ENCODE measurements at places on chromosomes 2 and 18.

DNA sequence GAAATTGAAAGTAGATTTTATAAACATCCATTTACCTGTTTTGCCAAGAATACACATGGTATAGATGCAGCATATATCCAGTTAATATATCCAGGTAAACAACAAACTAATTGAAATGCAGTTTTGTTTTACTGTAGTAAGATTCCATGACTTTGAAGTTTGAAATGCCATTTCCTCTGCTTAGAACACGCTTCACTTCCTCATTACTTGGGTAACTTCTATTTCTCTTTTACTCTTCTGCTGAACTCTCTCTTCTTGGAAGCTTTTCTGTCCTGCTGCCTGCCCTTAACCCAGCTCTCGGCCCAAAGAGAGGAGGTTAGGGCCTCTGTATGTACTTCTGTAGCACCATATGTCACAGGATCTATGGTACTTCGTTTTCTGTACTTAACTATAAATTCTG, 14.1 kb upstream of the IL1RL2 start:
- DNase-seq, result peak; percentile 21

- peak; percentile 19 for DNase-seq
These were observed 114.6 kb upstream of the THUMPD2 start for GRCh38 chr2:39893616-39894015.

DNA sequence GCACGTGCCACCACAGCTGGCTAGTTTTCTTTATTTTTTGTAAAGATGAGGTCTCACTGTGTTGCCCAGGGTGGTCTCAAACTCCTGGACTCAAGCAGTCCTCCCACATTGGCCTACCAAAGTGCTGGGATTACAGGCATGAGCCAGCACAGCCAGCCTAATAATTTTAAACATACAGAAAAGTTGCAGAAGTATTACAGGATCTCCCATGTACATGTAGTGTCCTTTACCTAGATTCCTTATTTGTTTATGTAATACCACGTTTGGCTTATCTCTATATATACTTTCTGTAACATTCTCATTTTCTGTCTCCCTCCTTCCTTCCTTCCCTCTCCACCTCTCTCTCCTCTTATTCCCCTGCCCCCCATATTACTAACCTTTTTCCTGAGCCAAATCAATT, 41.7 kb downstream of the PPM1B start:
- no peak for DNase-seq

DNA sequence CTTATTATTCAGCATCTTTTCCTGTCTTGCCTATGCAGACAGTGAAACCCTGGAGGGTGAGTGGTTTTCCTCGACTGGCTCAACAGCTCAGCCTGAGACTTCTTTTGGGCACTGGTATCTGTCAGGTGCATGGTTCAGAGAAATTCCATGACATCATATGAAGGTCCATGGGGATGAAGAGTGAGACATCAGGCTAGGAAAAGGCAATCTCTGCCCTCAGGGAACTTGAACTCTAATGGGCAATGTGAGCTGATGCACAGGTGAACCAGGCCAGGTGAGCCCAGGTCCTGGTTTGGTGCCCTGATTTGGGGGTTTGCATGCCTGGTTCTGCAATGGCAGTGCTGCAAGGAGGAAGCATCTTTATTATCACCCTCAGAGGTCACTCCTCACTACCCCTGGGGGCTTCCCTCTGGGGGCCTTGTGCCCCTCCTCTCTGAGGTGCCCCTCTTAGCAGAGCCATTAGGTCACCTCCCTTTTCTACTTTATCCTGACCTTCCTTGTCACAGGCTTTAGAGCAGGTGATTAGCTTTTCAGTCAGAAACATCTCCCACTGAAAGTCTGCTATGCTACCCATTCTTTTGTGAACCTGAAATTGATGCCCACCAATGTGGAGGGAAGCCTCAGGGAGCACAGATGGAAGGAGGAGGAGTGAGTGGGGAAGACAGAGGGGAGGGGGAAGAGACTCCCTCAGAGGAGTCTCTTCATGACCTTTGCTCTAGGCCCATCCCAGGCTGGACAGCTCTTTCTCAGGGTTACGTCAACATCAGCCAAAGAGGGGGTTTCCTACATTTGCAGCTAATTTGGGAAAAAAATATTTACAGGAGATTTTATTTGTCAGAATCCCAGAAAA, 47.3 kb downstream of the MERTK start:
- no peak for DNase-seq

DNA sequence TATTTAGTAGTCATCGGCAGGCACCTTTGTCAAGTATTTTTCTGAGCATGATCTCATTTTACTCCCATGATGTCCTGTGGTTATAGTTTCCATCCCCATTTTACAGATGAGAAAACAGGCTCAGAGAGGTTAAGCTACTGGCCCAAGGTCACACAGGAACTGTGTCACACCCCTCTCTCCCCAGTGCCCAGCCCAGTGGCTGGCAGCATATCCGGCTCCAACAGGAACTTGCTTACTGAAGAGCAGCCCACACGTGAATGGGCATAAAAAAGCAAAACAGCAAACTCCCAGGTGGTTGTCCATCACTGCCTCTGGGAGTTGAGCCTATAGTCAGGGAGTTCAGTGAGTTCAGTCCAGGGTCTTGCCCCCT, 8.3 kb upstream of the KLF11 start:
- no peak for DNase-seq

DNA sequence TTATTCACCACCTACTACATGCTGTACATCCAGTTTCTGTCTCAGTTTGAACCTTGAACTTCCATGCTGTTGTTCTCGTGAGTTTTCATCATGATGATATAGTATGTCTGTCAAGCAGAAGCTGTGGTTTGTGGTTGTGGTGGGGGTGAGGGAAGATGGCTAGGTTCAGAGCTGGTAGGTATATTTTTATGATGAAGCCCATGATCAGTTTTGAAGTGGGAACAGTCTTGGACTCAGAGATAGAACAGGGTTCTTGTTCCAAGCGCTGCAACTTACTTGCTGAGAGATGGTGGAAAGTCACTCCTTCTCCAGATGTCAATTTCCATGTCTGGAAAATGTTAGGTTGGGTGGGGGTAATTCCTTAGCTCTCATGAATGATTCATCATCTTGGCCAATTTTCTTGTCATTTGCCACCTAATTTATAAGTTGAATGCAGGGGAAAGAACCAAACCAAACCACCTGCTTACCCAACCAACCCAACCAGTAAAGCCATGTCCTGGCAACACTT, 21.6 kb downstream of the PMAIP1 start:
- DNase-seq, result peak; percentile 94

DNA sequence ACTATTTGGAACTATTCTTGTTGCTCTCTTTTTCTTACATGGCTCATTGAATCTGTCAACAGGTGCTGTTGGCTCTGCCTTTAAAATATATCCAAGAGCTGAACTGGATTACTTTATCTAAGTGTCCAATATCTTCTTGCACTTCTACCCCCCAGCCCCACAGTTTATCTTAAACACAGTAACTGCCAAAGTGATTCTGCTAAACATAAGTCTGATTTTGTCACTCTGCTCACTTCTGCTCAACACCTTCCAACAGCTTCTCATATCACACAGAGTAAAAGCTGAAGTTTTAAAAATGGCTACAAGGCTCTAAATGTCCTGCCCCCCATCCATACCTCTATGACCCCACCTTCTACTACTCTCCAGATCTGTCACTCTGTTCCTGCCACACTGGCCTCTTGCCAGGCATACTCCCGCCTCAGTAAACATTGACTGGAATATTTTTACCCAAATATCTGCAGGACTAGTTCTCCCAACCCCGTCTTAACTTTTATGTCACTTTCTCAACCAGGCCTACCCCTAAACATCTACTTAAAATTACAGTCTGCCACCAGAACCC, 130.7 kb downstream of the CCDC148 start:
- no peak for DNase-seq

- no peak for DNase-seq
These were observed 288.0 kb downstream of the AFF3 start for GRCh38 chr2:99854236-99854852.

- no peak for DNase-seq
These were observed 82.8 kb upstream of the ZNF521 start for GRCh38 chr18:25434745-25435144.

All from common myeloid progenitor, CD34-positive (primary cell).